ENCODE measurements at places on chromosomes 6 and 20. TPM values are rescaled to one million over a fixed set of nuclear protein-coding genes. Genes with fewer than 3 reads are reported as not detected.

- no peak for DNase-seq
These were observed 140.3 kb upstream of the SULF2 start for GRCh38 chr20:47925593-47925992.

DNA sequence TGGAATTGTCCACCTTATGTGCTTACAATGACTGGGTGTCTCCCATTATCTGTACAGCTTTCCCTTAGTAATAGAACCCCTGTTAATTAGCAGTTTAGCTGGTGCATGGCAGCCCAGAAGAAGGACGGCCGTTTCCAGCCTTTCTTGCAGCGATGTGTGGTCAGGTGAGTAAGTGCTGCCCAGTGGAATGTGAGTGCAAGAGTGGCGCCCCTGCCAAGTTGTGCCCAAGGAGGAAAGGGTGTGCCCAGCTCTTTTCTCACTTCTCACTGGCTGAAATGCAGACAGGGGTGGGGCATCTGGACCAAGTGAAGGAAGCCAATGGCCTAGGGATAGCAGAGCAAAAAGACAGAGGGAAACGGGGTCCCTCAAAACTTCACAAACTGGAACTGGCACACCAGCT lies 296.8 kb downstream of the PREX1 start:
- DNase-seq = no peak

DNA sequence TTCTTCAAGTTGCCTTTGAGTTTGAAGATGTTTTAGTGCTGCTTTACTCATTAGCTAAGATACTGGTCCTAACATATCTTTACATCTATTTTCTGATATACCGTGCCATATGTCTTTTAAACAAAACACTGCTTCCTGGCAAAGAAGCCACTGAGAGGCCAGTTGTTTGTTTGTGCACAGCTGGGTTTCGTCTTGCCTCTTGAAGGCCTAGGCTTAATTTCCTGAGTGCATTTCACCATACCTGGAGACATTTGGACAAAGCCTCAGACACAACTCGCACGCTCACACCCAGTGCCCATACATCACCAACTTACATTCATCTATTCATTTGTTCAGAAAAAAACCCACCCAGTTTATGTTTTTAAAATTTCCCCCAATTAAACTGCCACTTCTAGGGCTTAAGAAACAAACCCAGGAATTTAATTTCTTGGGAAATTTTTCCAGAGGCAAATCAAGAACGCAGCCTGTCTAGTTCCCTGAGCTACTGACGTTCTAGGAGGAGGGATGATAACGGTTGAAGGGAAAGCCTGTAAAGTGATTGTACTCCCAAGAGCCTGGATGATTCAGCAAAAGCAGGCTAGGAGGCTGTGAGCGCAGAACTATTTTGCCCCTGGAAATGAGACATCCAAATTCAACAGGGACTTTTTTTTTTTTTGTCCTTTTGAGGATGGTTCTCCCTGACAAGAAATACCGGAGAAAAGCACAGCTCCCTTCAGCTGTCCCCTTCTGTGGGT lies 77.7 kb downstream of the OLIG3 start:
- no peak for DNase-seq

DNA sequence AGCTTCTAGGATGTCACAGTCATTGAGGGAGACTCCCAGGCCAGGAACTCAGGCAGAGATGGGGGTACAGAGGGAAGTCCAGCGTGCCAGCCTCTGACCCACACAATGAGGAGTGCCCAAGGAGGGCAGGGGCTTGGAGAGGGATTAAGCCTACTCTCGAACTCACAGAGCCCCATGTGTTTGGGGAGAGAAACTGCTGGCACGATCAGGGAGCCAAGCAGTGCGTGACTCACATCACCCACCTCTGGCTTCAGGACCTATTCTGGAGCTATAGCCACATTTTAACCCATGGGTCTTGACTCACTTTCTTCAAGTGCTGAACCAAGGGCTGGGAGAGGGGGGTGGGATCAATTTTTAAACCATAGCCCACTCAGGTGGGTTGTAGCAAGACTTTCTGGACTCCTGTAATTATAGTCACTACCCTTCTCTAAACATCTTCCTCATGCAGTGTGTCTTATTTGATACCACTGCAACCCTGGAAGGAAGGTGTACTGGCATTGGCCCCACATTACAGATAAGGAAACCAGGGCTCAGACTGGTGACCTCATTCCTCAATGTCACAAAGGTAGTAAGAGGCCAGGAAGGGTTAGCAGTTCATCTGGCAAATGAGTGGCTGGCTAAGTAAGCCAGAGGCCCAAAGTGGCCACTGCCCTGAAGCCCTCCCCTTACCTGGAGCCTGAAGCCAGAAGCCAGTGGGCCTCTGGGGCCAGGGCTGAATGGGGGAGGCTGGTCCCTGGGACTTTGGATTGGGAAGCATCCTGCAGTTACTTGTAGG lies 12.0 kb downstream of the FOXP4 start:
- DNase-seq = no peak

DNA sequence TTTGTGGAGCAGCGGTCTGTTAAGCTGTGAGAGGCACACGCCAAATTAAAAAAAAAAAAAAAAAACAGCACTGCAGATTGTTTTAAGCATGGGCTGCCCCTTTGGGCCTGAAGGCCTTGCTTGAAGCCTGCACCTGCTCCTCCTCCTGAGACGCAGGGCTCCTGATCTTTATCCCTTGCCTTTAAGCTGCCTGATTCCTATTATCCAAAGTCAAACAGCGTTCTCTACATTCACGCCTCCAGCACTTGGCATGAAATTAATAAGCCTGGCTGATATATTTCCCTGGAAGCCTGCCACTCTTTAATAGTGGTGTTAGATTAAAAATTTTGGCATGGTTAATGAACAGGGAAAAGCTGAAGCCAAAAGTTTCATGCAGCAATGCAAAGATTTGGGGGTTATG lies 163.9 kb downstream of the FAXC start:
- no peak for DNase-seq

- no peak for DNase-seq
These were observed 141.3 kb downstream of the PREX1 start for GRCh38 chr20:48686238-48687116.

DNA sequence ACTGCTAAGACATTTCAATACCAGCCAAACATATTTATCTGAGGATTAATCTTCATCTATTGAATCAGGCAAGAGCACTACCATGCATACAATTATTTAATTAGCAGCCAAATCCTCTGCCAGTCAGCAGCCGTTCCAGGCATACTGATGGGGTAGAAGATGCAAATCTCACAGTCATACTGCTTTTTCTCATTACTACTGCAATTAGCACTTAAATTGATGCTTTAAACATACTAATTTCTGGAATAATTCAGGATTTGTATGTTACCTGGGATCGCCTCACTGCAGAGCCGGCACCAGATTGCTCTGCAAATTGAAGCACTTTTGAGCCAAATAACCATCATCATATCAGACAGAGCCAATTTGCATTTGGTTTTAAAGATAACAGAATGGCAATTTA lies 49.9 kb upstream of the SIM1 start:
- DNase-seq = no peak

- DNase-seq = no peak
These were observed 95.5 kb downstream of the PPP1R14C start for GRCh38 chr6:150238336-150238741.

DNA sequence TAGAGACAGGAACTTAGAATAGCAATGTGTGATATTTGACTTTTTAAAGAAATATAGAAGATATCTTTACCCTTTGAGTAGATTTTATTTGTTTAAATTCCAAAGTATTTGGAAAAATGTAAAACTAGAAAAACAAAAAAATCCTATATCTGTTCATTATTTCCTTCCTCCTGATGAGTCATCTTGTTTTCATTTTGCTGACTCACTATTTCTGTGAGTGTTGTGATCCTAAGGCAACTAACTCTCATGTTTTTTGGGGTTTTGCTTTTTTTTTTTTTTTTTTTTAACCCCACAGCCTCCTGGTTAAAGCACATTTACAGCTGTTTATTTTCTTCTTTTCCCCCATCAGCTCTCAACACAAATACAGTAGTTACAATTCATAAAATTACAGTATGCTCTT lies 37.8 kb upstream of the THEMIS start:
- no peak for DNase-seq

CDH4 gene
- 0.08 TPM for total RNA-seq

- peak; percentile 79 for DNase-seq
These were observed 16.4 kb upstream of the HMGN4 start for GRCh38 chr6:26521600-26522391.

DNA sequence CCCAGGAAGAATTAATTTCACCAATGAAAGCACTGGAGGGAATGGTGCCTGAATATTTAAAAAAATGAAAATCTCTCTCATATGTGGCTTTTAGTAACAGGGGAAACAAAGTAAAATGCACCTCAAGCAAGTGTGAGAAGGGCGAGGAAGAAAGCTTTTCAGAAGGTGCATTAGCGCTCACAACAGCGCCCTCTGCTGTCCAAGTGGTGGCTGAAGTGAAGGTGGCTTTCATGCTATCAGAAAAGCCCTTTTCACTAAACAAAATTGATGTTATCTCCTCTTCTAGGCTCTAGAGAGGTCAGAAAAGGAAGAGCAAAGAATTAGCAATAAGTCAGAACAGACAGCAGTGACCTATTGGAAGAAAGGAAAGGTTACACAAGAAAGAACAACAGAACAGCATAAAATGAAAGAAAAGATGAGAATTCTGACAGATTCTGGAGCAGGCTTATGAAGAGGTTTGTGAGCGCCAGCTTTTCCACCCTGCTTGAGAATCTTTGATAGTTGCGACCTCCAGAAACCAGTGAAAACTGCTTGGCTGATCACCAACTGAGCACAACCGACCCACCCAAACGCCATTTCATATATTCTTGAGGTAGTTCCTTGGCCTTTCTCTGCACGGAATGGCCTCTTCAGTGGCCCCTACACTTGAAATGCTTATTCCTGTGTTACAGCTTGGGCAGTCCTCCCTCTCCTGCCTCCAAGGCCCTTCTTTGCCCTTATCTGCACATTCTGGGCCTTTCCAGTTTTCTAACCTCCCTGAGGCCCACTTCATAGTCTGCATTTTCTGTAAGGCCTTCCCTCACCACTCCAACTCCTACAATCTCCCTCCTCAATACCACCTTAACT lies 45.3 kb downstream of the SMLR1 start:
- peak; percentile 46 for DNase-seq

LRRC73 gene
- 0.10 TPM for total RNA-seq

DNA sequence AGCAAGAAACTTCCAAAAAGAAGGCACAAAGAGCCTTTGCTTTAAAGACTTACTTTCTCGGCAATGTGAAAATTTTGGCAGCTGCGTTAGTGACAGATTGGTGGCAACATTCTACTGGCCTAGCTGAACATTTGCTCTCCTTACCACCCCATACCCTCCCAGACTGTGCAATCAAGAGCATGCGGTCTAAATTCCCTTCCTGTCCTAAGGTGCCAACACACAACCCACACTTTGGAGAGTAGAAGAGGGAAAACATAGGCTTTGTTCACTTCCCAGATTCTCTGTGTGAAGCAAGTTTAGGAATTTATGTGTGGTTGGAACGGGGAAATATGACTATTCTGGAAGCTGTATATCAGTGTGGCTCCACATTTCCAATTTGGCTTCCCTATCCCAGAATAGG lies 29.8 kb upstream of the NEDD9 start:
- DNase-seq = no peak

DNA sequence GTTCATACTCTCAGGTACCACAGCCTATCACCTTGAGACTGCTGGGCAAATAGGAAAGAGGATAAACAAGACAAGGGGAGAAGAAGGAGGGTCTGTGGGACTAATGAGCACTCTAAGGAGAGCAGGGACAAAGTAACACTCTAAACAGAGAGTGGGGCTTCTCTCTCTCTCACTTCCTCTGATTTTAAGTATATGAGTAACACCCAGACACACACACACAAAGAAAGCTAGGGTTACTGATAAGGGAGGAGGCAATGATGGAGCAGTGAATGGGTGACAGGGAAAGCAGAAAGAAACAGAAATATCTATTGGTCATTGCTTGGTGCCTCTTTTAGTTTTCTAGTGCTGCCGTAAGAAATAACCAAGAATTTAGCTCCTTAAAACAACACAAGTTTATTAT lies 96.2 kb upstream of the RNF217 start:
- DNase-seq = no peak

DNA sequence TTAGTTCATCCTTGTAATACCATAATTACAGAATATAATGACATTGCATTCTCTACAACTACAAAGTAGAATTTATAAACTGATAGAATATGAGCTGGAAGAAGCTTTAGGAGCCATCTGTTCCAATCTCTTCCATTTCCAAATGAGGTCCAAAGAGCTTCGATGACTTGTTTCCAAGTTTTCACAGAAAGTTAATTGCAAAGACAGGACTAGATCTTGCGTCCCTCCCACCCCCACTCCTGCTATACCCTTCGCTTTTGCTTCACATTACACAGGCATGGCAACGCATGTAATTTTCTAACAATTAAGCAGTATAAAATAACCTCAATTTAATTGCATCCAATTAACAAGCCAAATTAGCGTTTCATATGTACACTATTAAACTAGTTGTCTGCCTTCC lies 7.0 kb downstream of the HIVEP2 start:
- DNase-seq = no peak

DNA sequence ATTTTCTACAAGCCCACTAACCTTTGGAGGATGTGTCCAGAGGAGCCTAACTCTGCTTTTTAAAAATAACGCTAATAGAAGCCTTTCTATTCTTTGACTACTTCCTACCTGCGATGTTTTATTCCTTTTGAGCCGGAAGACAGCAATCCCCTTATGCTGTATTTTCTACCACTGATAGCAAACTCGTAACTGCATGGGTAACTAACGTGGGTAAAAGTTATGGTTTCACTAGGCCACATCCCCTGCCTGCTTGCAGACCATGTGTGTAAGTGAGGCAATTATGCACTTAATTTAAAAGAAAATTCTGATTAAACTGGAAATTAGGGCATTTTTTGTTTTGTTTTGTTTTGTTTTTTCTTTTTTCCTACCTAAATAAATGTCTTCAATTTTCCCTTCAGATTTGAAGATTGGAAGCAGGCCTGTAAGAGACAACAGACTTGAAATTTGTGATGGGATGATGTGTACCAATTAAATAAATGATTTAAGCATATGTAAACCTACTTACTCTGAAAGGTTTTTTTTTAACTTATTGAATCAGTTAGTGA lies 931 bp downstream of the UFL1 start:
- DNase-seq = no peak

DNA sequence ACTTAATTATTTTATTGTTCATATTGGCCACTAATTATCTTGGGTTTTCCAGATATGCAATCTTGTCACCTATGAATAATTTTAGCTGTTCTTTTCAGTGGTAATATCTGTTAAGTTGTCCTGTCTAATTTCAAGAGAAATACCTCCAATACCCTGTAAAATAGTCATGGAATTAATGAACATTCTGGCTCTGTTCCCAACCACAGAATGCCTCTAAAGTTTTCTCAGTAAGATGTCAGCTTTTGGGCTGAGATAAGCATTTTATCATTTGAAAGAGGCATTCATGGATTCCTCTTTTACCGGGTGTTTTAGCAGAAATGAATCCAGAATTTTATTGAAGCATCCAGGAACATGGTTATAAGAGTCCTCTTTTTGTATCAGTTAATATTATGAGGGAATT lies 109.3 kb downstream of the WDR27 start:
- DNase-seq = no peak

- no peak for DNase-seq
These were observed 188.4 kb downstream of the TBX18 start for GRCh38 chr6:84576029-84576428.

NFKBIL1 gene
- 10.6 TPM for total RNA-seq

- DNase-seq = no peak
These were observed 92.3 kb downstream of the RFX6 start for GRCh38 chr6:116969211-116969863.
